ENCODE measurements at places on chromosomes 3 and 15.

DNA sequence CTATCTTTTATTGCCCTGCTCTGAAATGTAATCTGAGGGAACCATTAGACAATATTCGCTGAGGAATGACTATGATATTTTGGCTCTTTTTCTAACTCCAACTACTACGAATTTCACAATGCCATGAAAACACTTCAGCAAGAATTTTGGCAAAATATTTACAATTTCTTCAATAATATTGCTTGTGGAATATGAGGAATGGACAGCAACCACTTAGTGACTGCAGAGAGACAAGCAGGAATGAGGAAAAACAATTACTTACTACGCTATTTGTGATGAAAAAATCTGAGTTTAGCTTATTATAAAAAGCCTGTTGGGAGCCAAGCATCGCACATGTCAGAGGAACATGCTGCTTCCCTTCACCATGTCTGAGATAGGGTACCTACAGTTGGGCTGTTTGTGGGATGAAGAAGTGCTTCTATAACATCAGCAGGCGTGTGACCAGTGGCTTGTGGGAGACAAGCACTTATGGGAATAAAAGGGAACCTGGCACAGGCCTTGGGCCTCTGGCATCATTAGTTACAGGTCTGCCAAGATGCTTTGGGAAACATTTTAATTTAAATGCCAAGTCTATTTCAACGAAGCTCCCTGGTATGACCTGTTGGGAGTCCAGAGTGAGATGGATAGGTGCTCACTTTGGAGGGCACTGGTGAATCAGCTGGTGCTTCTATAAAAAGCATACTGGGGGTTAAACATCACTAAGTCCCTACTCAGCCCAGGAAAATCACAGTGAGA is 2.7 kb upstream of the PLCL2 start:
- no peak for DNase-seq

GRCh38 chr3:59480486-59480995 is 430.7 kb upstream of the CFAP20DC start:
- DNase-seq: no peak

DNA sequence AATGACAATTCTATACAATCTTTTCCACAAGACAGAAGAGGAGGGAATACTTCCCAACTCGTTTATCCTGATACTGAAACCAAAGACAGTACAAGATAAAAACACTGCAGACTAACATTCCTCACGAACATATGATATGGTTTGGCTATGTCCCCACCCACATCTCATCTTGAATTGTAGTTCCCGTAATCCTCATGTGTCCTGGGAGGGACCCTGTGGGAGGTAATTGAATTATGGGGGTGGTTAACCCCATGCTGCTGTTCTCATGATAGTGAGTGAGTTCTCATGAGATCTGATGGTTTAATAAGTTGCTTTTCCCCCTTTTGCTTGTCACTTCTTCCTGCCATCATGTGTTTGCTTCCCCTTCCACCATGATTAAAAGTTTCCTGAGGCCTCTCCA is 83.9 kb upstream of the PROK2 start:
- no peak for DNase-seq

GRCh38 chr3:107285197-107285596 is 92.0 kb upstream of the CCDC54 start:
- DNase-seq: no peak

GRCh38 chr3:184899953-184900595 is 88.1 kb downstream of the VPS8 start:
- DNase-seq: no peak

- no peak for DNase-seq
Measured at GRCh38 chr3:171397089-171397488, 63.1 kb downstream of the TNIK start.

DNA sequence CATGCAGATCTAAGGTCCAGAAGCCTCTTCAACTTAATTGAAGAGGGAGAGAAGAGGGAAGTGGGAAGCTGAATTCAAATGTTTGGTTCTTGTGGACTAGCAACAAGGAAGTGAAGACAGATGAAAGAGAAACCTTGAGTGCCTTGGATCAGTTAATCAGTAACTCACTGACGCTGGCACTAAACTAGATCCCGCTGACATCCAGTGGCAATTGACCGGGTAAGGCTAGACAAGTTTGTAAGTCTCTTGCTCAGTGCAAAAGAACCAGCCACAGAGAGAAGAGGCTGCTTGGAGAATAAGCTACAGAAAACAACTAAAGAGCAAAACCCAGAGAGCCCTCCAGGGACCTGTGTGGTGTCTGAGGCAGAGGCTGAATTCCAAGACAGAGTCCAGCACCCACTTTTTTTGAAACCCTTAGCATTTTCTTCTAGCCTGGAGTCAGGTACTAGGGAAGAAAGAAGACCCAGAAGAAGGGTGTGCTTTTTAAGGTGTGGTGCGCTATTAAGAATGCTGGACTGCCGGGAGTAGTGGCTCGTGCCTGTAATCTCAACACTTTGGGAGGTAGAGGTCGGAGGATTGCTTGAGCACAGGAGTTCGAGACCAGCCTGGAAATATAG is 6.9 kb downstream of the PLCH1 start:
- DNase-seq: no peak

- DNase-seq: no peak
Measured at GRCh38 chr3:10944866-10945265, 47.7 kb upstream of the SLC6A1 start.

DNA sequence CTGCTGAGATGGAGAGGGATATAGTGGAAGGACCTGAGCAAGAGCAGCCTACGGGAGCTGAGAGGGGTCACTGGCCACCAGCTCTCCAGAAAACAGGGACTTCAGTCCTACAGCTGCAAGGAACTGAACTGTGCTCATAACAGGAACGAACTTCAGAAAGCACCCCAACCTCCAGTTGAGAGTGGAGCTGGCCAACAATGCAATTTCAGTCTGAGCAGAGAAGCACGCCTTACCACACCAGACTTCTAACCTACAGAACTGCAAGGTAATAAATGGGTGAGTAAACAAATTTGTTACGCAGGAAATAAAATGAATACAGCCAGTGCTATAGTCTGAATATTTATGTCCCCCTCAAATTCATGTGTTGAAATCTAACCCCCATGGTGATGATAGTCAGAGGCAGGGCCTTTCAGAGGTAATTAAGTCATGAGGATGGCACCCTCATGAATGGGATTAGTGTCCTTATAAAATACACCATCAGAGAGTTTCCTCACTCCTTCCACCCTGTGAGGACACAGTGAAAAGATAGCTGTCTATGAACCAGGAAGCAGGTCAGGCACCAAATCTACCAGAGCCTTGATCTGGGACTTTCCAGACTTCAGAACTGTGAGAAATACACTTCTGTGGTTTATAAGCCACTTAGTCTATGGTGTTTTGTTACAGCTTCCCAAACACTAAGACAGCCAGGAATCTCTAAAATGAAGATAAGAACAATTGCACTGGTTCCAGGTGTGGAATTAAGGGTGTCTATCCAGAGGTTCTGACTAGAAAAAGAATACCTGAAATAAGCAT is 58.6 kb downstream of the SYNM start:
- DNase-seq: no peak

DNA sequence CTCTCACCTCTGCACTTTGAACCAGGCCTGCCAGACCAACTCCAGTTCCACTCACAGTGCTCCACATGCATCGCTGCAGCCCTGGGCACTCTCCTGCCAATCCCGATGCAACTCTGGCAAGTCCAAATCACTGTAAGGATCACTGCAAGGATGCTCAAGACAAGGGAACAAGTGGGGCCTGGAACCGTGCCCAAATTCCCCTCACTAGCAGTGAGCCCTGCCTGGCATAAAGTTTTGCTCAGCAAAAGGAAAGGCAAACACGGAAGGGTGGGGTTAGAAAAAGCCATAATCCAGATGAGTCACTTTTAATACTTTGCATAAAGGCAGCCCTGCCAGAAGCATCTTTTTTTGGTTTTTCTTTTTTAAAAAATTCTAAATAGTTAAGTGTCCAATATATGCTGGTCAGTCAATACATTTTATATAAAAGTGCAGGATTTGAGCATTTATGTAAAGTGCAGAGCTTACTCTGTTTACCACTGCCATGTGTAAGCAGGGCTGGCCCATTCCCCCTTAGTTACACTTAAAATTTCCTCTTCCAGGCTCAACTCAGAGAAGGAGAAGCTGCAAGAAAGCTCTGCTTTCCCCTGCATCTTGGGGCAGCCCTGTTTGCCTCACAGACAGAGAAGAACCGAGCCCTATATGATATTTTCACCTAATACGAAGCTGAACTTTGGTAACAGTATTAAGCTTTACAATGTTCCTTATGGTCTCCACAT is 102.2 kb downstream of the CD47 start:
- no peak for DNase-seq

- no peak for DNase-seq
Measured at GRCh38 chr3:48434591-48435222, 4.8 kb upstream of the PLXNB1 start.

- no peak for DNase-seq
Measured at GRCh38 chr3:141178026-141178425, 53.6 kb upstream of the PXYLP1 start.

DNA sequence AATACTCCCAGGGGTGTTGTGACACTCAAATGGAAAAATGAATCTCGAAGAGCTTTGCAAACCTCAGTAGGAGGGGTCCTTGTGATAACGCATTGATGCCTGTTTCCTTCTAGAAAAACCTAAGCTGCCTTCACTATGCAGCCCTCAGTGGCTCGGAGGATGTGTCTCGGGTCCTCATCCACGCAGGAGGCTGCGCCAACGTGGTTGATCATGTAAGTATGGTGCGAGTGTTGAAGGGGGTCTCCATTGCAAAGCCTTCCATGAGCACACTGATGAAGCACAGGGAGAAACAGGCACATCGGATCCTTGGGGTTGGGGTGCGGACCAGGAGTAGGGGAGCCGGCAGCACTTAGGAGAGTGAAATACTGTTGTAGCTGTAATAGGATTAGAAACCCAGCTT is 22.3 kb downstream of the ANKDD1A start:
- DNase-seq: no peak

DNA sequence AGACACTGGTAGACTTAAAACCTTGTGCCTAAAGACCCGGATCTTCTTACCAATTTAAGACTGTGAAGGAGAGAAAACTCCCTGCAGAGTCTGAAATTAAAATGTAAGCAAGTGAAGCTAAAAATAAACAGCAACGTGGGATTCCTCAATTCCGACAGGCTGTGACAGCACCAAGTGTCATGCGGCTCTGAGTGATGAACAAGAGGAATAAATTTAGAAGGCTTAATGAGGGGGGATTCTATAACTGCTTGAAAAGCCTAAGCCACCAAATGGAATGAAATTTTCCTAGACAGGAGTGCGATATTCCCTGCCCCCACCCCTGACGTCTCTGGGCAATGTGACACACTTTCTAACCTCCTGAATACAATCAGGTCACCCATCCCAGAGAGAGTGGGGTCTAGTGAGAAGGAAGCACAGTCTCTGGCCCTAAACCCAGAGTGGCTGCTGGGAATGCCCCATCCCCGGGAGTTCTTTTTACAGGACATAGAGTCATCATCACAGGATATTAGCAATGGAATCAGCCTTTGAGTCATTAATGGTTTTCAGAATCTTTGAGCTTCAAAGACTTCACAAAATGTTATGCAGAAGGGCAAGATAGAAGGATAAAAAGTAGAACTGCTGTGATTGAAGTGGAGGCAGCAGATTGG is 114.3 kb downstream of the EDEM1 start:
- no peak for DNase-seq

- no peak for DNase-seq
Measured at GRCh38 chr15:85381850-85382751, 1.7 kb downstream of the AKAP13 start.

DNA sequence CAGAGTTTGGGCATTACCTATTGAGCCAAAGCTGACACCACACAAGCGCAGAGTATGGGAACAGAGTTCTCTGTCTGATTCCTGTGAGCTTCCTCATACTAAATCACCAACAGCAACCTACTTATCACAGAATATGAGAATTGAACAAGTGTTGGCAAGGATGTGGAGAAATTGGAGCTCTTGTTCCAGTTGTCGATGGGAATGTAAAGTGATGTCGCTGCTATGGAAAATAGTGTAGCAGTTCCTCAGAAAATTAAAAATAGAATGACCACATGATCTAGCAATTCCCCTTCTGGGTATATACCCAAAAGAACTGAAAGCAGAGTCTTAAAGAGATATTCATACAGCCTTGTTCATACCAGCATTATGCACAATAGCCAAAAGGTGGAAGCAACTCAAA is 33.4 kb downstream of the CD86 start:
- no peak for DNase-seq

- DNase-seq: no peak
Measured at GRCh38 chr3:110624576-110624975, 447.0 kb upstream of the NECTIN3 start.

DNA sequence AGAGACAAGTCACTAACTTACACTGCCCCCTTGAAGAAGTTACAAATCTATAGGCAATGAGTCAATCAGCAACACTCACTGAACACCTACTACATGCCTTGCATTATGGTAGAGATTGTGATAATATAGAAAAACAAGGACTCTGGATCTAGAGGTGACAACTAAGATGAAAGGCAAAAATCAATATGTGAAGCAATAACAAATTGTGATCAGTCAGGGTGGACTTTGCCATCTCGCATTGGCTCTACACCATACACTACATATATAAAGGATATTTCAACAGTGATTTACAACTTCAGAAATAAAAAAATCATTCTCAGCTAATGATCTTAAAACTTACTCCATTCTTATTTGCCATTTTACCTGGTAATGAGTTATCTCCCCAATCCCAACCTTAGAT is 210.7 kb upstream of the CD96 start:
- DNase-seq: no peak

DNA sequence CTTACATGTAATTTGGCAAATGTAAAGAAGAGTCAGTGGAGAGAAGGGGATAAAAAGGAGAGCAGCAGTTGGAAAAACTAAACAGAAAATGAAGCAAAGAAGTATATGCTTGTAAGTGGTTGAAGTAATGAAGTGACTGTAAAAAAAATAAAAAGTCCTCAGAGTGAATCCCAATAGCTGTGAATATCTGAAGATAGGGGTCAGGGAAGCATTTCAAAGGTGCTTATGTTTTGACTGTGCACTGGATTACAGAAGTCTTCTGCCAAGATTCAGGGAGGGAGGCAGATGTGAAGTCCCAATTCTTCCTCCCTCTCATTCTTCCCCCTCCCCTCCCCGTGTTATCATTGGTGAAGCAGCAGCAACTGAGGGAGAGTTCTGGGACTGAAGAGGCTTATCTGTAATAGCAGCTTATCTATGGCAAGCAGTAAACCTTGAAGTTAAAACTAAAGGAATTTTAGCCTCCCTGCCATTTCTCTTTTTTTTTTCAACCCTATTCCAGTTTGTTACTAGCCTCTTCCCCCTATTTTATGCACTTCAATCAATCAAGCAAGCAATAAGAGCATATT is 597.9 kb downstream of the IGSF11 start:
- peak; percentile 53 for DNase-seq

DNA sequence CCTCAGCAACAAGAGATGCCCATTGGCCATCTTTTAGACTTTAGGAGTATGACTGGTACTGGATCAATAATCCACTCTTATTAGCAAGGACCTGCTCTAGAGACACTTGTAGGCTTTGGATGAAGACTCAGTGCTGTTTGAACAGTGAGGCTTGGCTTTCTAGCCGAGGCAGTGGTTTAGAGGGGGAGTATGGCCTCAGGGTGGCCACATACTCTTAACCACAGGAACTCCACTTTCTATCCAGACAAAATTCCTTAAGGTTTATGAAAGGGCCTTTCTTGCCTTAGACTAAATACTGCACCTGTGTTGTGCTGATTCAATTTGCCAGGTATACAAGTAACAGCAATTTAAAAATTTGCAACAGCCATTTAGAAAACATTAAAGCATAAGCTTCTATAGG is 1046.3 kb downstream of the DIPK2A start:
- no peak for DNase-seq

GRCh38 chr15:93428150-93428549 is 339.1 kb upstream of the RGMA start:
- DNase-seq: no peak

- DNase-seq: no peak
Measured at GRCh38 chr15:44647036-44647435, 16.4 kb downstream of the SPG11 start.

All from D341Med (cell line).